Glutamatergic neuron (in vitro differentiated cells): ENCODE measurements at places on chromosomes 2 and 18. TPM values are rescaled to one million over a fixed set of nuclear protein-coding genes. Genes with fewer than 3 reads are reported as not detected.

DNA sequence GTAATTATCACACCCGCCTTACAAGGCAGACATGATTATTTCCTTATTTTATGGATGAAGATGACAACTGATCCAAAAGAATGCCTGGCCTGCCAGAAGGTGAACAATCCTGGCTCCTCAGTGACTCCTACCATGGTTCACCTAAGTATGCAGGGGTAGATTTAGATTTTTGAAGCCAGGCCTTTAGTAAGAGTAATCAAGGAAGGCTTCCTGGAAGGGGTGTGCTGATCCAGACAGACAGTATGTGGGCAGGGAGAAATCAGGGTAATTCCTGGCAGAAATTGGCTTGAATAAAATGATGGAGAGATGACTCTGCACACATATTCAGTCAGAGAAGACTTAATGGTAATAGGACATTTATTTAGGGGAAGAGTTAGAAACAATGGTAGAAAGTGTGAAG lies 637.7 kb upstream of the FANCL start:
- no peak for DNase-seq

DNA sequence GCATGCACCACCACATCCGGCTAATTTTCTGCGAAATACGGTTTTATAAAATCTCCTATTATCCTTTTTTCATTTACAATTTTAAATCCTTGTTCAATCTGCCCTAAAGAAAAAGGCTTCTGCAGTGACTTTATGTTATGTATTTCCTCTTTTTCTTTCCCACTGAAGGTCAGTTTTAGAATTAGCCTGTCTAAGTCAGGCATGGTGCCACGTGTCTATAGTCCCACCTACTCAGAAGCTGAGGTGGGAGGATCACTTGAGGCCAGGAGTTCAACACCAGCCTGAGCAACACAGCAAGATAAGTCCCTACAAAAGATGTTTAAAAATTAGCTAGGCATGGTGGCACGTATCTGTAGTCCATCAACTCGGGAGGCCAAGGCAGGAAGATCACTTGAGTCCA lies 39.8 kb upstream of the TNFRSF11A start:
- DNase-seq = no peak

- DNase-seq = no peak
These were observed 133.5 kb upstream of the TTC39C start for GRCh38 chr18:23880931-23881617.

- DNase-seq = no peak
These were observed 138.4 kb downstream of the ZNF516 start for GRCh38 chr18:76356666-76357065.

GRCh38 chr2:148978026-148978685 lies 60.3 kb upstream of the LYPD6B start:
- no peak for DNase-seq

- no peak for DNase-seq
These were observed 22.5 kb upstream of the ACVR1 start for GRCh38 chr2:157898591-157898996.

GRCh38 chr2:221166292-221166691 lies 405.8 kb downstream of the EPHA4 start:
- peak; percentile 44 for DNase-seq

DNA sequence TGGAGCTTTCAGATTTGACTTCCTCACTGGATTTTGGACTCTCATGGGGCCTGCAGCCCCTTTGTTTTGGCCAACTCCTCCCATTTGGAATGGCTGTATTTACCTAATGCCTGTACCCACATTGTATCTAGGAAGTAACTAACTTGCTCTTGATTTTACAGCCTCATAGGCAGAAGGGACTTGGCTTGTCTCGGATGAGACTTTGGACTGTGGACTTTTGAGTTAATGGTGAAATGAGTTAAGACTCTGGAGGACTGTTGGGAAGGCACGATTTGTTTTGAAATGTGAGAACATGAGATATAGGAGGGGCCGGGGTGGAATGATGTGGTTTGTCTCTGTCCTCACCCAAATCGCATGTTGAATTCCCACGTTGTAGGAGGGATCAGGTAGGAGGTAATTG lies 233.4 kb upstream of the GALNT5 start:
- DNase-seq = no peak

GRCh38 chr2:189762551-189763298 lies at the start of gene OSGEPL1:
Gene OSGEPL1, minus strand, starts transcription at chr2:189762792. Its CDS starts 1,152 bp downstream, at chr2:189761640.
- peak; percentile 91 for DNase-seq

The CD207 gene
- 0.51 TPM for total RNA-seq

The FAM124B gene
- 1.3 TPM for total RNA-seq

The ZC3H15 gene
- 79.7 TPM for total RNA-seq

The LBX2 gene
- 0.96 TPM for total RNA-seq

The DCDC2C gene
- not detected for total RNA-seq

The UGT1A3 gene
- not detected for total RNA-seq
